CD8-positive, alpha-beta memory T cell (primary cell): ENCODE measurements at places on chromosomes 13 and 19.

DNA sequence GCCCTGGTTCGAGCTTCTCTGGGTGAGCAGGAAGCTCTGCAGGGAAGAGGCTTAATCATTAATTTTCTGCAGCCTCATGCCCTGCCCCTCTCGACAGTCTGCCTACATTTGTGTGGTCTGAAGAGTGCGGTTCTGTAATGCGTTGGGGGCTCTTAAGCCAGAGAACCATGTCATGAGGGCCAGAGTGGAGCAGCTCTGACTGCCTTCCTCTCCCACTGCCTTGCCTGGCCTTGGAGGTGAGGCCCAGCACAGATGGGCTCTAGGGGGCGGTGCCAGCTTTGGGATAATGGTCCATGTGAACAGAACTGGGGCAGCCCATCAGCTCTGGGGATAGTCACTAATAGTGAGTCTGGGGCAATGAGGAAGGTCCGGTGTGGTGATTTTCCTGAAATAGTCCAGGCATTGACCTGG, 5.7 kb downstream of the FGF9 start:
- DNase-seq: no peak

GRCh38 chr13:74929436-74929835, 552.5 kb downstream of the TBC1D4 start:
- no peak for DNase-seq

DNA sequence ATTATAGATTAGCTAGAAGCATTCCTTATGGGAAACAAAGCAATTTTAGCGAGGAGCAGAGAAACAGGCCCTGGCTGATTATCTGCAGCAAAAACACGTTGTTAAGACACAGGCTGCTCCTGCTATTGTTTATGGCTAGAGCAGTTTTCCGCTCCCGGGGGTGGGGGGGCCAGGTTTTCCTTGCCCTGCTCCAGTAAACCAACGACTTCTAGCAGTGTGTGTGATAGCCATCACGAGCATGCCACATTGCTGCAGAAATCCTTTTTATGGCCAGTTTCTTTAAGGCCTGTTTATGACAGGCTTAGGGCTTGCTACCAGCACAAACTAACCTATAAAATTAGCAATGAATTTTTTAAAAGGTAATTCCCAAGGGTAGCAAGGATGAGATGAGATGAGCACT, 18.4 kb upstream of the IL17D start:
- no peak for DNase-seq

- no peak for DNase-seq
These were observed 2.3 kb downstream of the OR7C2 start for GRCh38 chr19:14943601-14944000.

DNA sequence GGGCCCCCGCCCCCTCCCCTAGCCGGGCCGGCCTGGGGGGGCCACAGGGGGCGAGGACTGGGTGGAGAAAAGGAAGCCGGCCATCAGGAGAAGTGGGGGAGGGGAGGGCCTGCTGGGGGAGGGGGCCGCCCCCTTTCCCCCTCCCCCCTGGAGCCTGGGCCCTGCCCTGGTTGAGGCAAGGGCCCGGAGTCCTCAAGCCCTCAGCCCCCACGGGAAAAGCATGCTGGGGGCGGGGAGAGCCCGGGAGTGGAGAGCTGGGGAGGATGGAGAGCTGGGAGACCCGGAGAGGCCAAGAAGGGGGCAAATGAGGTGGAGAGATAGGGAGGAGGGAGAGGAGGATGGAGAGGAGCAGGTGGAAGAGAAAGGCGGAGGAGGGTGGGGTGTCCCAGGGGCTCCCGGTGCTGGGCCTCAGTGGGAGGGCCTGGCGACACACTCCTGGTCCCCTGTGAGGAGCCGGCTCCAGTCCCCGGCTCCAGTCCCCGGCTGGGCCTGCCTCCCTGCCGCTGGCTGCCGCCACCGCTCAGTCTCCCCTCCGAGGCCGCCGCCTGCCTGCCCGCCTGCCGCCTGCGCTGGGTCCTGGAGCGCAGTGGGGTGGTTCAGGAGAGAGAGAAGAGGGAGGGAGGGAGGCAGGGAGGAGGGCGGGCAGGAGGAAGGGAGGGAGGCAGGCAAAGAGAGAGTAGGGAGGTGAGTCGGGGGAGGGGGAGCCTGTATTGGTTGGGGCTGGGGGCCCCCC, at the start of gene GRIK5:
Gene GRIK5 (minus strand): TSS at position 588 of the 733 bp plus-strand sequence. CDS start 4,436 bp downstream, outside the sequence.
- no peak for DNase-seq

- no peak for DNase-seq
These were observed 41.4 kb downstream of the DEDD2 start for GRCh38 chr19:42175952-42176648.

DNA sequence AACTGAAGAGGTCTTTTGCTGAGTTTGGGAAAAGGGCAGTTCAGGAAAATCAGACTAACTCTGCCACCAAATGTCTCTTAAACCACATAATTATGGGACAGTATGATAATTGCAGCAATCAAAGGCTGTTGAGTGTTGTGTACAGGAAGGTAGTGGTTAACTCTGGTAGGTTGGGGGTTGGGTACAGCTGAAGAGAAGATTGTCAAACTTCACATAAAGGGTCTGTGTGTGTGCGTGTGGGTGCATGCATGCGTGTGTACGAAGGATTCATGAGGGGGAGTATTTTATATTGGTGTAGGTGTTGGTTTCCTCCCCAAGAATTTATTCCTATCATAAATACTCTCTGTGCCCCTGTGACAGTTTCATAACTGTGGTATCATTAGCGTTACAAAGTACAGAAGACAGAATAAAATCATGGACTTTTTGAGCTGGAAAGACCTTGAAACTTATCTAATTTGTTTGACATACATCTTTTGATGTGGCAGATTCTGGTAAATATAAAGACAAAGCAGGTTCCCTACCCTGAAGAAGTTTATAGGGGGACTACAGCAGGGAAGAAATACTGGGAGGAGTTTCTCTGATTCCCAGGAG, 94.1 kb downstream of the PCCA start:
- DNase-seq: peak; percentile 21

GRCh38 chr19:3897936-3898335, 17.5 kb downstream of the ATCAY start:
- peak; percentile 11 for DNase-seq

DNA sequence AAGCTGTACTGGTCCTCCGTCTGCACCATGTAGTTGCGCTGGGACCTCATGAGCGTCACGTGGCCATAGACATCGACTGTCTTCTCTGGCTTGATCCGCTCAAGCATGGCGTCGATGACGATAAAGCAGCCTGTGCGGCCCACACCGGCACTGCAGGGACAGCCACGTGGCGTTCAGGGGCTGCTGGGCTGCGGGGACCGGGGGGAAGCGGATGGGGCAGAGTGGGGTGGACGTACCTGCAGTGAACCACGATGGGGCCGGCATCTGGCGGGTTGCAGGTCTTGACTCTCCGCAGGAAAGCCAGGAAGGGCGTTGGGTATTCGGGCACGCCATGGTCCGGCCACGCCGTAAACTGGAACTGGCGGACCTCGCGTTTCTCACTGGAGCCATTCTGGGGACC, 128.5 kb downstream of the PTPRS start:
- no peak for DNase-seq

GRCh38 chr13:39786091-39786490, 130.6 kb downstream of the COG6 start:
- DNase-seq: no peak
